ENCODE measurements at places on chromosomes 2 and 18.

DNA sequence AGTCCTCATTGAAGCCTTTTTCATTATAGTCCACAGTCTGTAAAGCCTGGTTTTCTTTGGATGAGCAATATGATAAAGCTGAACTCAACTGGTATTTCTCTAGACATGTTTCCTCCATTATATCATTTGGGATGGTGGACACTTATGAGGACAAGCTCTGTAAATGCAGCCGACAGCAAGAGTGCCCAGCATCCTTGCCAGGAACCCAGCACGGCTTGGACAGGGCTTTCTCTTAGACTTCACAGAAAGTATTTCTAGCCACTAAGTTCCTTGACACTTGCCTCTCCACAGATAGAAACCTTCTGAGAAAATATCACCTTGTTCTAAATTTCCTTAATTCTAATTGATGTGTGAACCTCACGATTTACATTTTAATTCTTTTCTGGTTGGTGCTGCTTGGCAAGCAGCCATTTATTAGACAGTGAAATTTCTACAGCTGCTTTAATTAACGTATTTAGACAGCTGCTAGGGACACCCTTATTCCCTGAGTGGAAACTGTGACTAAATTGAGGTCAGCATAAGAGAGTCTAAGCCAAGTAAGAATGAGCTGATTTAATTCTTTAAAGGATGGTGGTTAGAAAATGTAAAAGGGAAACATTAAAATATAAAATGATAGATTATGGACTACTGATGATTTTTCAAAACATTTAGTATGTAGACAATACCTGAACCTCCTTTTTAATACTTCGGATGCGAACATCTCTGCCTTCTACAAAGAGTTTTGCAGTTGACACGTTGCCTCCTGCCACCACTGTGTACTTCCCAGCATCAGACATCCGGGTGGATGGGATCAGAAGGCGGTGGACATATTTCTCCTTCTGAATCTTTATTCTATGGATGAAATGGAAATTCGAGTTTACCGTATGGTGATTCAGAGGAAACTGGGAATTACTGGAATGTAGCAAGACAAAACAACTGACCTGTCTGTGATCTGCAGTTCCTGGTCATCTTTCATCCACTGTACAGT is 39.8 kb downstream of the TTN start:
- no peaks in the 10 kb centered on the region for H3K4me1 ChIP-seq
- no peaks in the 10 kb centered on the region for H3K27me3 ChIP-seq
- H3K4me3 ChIP-seq: no peak overlapping the region
- no peak for DNase-seq

GRCh38 chr18:49645841-49646351 is 84.0 kb downstream of the LIPG start:
- H3K4me1 ChIP-seq: no peaks in the 10 kb centered on the region
- H3K4me3 ChIP-seq: peak overlapping the region; percentile 15
- H3K27ac ChIP-seq: no peak overlapping the region
- no peaks in the 10 kb centered on the region for H3K27me3 ChIP-seq

- H3K4me3 ChIP-seq: peak within 1 kb of the TSS; percentile 73
- DNase-seq: peak; percentile 94
- no peaks in the 10 kb centered on the region for H3K27me3 ChIP-seq
- H3K36me3 ChIP-seq: no peaks in the 10 kb centered on the region
- H3K27ac ChIP-seq: peak within 1 kb of the TSS; percentile 98
- peaks cover 28% of the 10 kb centered on the region for H3K4me1 ChIP-seq
Observed at GRCh38 chr2:218292048-218293014, at the start of gene TMBIM1. TMBIM1 (minus strand) TSS chr2:218292503; CDS start chr2:218282141, 10,362 bp downstream.

DNA sequence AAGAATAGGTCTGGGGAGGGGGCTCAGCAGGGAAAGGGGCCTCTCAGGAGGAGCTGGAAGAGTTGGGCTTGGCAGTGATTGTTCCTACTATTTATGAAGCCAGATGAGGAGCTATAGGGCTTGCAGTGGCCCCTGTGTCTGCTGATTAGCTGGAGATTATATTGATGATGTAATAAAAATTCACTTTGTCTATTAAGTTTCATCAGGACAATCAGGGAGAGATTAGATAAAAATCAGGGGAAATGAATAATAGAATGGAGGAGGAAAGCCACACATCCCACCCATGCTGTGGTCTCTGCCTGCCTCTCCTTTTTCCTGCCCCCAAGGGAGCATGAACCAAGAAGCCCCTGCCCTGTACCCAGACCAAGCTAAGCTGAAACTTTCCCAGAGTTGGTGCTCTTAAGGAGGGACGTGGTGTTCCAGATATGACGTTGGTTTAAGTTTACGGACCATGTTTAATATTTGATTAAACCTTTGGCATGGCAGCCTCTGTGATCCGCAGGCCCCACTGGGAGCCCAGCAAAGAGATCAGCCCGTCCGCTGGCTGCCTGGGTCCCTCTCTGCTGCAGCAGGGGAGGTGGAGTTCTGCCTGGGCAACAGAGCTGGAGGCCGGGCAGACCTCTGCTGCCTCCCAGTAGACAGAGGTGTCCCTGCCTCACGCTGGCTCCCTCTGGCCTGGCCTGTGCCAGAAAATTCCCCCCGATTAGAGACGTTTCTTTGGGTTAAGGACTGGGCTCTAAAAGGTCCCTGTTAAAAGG is 15.3 kb downstream of the CELF4 start:
- H3K27ac ChIP-seq: no peak overlapping the region
- H3K27me3 ChIP-seq: no peaks in the 10 kb centered on the region
- no peaks in the 10 kb centered on the region for H3K4me1 ChIP-seq
- DNase-seq: no peak
- no peaks in the 10 kb centered on the region for H3K36me3 ChIP-seq

DNA sequence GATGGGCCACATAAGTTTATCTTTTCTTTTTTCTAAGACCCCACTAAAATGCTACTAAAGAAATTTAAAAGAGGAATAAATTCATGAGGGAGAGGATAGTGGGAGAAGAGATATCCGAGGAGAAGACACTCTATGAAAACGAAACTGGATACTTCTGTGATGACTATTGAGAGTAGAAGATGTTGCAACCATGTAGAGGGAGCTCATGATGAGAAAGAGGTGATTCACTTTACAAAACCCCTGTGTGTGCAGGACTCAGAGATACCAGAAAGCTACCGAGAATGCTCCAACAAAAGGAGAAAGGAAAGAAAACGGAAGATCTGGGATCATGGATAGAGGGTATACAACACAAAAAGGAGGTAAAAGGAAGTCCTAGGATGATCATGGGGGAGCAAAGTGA is 34.9 kb downstream of the SLC38A11 start:
- no peaks in the 10 kb centered on the region for H3K36me3 ChIP-seq
- no peaks in the 10 kb centered on the region for H3K4me1 ChIP-seq
- H3K4me3 ChIP-seq: no peak overlapping the region
- H3K27ac ChIP-seq: no peak overlapping the region
- DNase-seq: no peak

DNA sequence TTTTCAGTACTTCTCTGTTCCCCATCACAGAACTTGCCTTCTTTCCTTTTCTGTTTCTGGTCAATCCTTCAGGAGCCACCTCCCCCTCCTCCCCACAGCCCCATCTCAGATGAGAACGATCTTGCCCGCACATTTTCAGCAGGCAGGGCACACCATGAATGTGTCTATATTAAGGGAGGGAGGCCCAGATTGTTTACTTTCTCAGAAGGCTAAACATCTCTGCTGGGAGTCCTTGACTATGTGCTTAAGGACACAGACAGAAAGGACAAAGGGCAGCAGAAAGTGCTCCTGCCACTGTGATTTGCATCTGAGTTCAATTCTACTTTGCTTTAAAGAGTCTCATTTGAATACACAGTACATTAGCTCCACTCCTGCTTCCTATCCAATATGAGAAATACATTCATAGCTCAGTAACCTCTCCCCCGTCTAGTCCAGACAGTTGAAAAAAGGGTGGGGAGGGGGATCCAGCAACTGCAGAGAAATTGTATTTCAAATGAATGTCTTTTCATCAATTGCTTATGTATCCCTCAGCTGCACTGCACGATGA is 175.0 kb upstream of the PARD3B start:
- no peaks in the 10 kb centered on the region for H3K27me3 ChIP-seq
- no peak for DNase-seq
- no peak overlapping the region for H3K27ac ChIP-seq
- H3K4me1 ChIP-seq: no peaks in the 10 kb centered on the region

DNA sequence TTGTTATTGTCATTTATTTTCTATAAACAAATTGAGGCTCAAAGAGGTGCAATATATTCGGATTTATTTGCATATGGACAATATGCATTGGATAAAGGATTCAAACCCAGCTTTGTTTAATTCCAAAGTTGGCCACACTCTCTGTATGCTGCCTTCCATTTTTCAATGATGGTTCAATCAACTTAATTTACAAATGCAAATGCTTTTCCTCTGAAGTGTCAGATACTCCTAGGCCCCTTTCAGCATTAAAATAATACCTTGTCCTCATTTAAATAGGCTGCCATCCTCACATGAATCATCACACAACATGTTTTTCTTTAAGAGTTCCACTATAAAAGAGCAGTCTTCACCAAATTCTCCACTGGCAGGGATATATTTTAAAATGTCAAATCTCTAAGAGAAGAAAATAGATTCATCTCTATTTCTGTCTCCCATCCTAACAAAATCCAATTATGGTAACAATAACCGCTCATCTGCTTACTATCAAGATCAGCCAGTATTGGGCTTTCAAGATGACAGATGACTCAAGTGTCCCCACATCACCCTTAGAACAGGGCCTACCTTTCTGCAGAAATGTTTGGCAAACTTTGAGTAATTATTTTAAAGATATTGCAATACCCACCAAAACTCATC is 114.8 kb downstream of the SCG2 start:
- no peak for DNase-seq
- H3K4me3 ChIP-seq: no peak overlapping the region
- H3K27ac ChIP-seq: no peak overlapping the region
- no peaks in the 10 kb centered on the region for H3K27me3 ChIP-seq
- no peaks in the 10 kb centered on the region for H3K4me1 ChIP-seq

DNA sequence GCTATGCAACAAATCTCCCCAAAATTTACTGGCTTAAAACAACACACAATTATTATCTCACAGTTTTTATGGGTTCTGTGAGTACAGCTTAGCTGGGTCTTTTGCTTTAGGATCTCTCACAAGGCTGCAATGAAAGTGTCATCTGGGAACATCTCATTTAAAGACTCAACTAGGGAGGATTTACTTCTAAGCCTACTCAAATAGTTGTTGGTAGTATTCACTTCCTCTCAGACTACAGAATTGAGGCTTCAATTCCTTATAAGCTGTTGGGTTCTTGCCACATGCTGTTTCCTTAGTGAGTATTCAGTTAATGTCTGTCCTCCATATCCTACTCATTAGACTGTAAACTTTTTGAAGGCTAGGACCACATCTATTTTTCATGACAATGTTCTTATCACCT is 72.3 kb downstream of the MDH1 start:
- no peaks in the 10 kb centered on the region for H3K36me3 ChIP-seq
- H3K27me3 ChIP-seq: no peaks in the 10 kb centered on the region
- H3K4me1 ChIP-seq: no peaks in the 10 kb centered on the region
- no peak for DNase-seq
- no peak overlapping the region for H3K4me3 ChIP-seq

DNA sequence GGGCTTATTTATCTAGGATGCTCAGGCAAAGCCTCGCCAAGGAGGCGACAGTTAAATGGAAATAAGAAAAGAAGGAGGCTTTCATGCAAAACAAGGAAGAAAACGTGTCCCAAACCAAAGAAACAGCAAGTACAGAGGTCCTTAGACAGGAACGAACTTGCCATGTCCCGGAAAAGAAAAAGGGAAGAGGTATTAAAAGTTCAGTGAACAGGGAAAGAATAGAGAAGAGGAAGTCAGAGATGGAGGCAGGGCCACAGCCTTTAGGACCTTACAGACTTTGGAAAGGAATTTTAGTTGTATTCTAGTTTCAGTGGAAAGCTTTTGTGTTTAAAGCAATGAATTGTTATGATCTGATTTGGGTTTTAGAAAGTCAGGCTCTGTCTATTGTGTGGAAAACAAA is 22.1 kb downstream of the IKZF2 start:
- peaks cover 3% of the 10 kb centered on the region for H3K4me1 ChIP-seq
- DNase-seq: no peak
- H3K27ac ChIP-seq: no peak overlapping the region
- H3K36me3 ChIP-seq: no peaks in the 10 kb centered on the region

DNA sequence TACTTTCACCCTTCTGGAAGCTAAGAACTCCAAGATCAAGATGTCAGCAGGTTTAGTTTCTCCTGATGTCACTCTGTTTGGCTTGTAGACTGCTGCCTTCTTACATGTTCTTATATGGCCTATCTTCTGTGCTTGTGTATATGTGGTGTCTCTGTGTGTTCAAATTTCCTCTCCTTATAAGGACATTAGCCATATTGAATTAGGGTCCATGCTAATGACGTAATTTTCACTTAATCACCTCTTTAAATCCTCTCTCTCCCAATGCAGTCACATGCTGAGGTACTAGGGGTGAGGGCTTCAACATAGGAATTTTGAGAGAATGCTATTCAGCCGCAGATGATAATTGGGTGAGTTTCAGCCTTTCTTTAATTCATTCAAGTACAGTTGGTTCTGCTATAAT is 458.3 kb upstream of the SYT4 start:
- no peaks in the 10 kb centered on the region for H3K27me3 ChIP-seq
- H3K4me1 ChIP-seq: no peaks in the 10 kb centered on the region
- H3K36me3 ChIP-seq: no peaks in the 10 kb centered on the region
- no peak for DNase-seq

GRCh38 chr2:171807119-171807518 is 86.9 kb downstream of the SLC25A12 start:
- H3K36me3 ChIP-seq: peaks cover 38% of the 10 kb centered on the region
- no peak overlapping the region for H3K4me3 ChIP-seq
- H3K27ac ChIP-seq: no peak overlapping the region
- no peaks in the 10 kb centered on the region for H3K27me3 ChIP-seq

DNA sequence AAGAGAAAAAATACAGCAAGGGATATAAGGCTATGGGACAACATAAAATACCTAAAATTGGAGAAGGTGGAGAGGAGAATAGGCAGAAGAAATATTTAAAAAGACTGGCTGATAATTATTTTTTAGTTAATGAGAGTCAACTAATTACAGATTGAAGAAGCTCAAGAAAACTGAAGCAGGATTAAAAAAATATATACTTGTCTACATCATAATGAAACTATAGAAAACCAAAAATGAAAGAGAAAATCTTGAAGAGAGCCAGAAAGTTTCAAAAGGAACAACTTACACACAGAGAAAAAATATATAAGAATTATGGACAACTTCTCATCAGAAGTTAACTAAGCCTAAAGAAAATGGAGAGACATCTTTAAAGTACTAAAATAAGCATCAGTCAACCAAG is 62.9 kb upstream of the APCDD1 start:
- H3K4me1 ChIP-seq: no peaks in the 10 kb centered on the region
- H3K4me3 ChIP-seq: no peak overlapping the region
- H3K27me3 ChIP-seq: no peaks in the 10 kb centered on the region
- no peaks in the 10 kb centered on the region for H3K36me3 ChIP-seq

DNA sequence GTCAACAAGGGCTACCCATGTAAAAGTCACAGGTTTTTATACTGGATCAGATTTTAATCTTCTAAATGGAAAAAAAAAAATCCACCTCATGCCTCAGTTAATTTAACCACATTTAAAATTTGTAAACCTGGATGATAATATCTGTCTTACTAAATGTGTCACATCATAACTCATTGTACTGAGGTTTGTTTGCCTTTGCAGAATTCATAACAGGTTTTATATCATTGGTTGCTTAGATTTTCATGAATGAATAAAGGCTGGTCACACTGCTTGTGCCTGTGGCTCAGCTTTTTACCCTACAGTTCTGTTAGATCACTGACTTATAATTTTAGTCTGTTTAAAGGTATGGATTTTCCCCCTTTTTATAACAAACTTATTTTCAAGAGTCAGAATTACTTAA is 48.9 kb downstream of the PSMD14 start:
- DNase-seq: no peak
- no peaks in the 10 kb centered on the region for H3K27me3 ChIP-seq
- no peaks in the 10 kb centered on the region for H3K36me3 ChIP-seq

GRCh38 chr18:61820882-61821281 is 71.9 kb downstream of the RNF152 start:
- DNase-seq: no peak
- no peak overlapping the region for H3K27ac ChIP-seq
- H3K4me1 ChIP-seq: no peaks in the 10 kb centered on the region
- no peak overlapping the region for H3K4me3 ChIP-seq
